Activated naive CD4-positive, alpha-beta T cell treated with anti-CD3 and anti-CD28 coated beads, Interleukin-2, amount 50 U/mL, for 72 hours (primary cell): ENCODE measurements at places on chromosomes 4 and X.
A peak's percentile ranks its signal among the peaks of the same experiment; 100 is the strongest.

- DNase-seq = peak; percentile 32
Observed at GRCh38 chr4:22389240-22389870, 126.5 kb downstream of the ADGRA3 start.

DNA sequence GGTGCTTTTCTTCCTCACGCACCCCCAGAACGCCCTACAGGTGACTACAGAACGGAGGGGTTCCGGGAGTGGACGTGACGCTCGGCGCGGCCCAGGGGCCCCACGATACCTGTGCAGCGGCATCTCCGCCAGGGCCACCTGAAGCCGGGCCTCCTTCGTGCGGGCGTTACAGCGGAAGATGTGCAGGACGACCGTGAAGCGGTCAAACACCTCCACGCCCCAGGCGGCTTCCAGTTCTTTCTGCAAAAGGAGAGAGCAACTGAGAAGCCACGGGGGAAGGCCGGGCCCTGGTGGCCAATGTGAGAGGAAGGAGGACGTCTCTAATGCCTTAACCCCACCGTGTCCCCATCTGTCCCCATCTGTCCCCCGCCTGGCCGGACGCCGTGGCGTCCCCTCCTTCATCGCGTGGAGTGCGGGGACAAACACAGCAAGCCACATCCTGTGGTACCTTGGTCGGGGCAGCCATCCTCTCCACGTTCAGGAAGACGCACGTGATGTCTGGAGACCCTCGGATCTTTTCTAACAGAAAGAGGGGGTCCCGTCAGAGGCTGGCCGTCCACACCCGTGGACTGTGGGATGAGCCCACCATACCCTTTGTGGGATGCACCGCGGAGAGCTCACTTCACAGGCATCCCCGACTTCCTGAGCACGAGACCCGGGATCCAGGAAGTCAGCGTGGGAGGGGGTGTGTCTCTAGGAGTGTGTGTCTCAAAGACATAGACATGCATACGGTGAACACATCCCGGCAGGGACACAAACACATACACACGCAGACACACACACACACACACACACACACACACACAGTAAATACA, 3.6 kb downstream of the GTPBP6 start:
- no peak for DNase-seq

DNA sequence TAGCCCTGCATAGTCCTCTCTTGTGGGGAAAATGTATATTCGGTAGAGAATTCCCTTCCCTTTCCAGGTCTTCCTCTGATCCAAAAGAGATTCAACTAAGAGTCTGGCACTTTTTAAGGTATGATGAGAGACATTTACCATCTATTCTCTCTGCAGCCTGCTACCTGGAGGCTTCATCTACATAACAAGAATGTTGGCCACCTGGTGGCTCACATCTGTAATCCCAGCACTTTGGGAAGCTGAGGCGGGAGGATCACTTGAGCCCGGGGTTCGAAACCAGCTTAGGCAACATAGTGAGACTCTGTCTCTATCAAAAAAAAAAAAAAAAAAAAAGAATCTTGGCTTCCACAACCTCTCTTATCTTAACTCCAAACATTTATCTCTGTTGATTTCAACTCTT, 40.4 kb upstream of the NOCT start:
- no peak for DNase-seq

- DNase-seq = no peak
Observed at GRCh38 chr4:89331197-89331596, 23.6 kb upstream of the GPRIN3 start.

- DNase-seq = no peak
Observed at GRCh38 chr4:87152310-87153041, 67.9 kb downstream of the KLHL8 start.

GRCh38 chr4:88575186-88575585, 17.1 kb upstream of the HERC3 start:
- DNase-seq = no peak

GRCh38 chrX:24025741-24026403, 1.1 kb downstream of the KLHL15 start:
- no peak for DNase-seq

GRCh38 chr4:124414276-124415040, 298.1 kb downstream of the ANKRD50 start:
- no peak for DNase-seq

DNA sequence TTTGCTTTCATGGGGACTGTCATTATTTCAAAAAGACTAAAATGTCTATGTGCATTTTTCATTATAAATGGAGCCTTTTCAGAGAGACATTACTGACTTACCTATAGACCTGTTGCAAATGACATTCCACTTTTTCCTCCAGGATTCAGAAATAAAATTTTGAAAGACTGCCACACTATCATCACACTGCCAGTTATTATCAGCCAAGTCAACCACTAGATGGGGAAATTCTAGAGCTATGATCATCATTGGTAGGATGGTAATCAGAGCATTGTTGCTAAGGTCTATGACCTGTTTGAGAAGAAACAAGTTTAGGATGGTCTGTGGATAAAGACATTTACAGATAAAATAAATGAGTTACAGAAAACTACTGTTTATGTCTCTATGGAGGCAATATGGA, 22.5 kb downstream of the LRRC66 start:
- no peak for DNase-seq

DNA sequence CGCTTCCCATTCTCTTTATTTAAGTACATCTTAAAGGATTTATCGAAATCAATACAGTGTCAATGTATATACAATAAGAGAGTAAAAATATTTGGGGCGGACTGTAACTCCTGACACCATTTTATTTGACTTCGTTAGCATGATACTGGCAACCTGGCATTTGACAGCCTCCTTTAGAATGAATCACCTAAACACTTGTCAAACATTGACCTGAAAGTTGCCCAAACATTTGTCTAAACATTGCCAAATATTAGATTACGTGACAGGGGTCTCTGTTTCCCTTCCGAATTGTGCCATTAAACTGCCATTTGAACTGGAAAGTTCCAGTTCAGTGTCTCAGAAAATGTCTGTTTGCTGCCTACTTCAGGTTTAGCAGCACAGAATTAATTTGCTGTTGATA, 20.8 kb upstream of the FAM9A start:
- no peak for DNase-seq

GRCh38 chr4:93759506-93759905, 69.0 kb upstream of the ATOH1 start:
- no peak for DNase-seq

- DNase-seq = peak; percentile 6
Observed at GRCh38 chrX:47854474-47854873, 17.8 kb downstream of the ZNF81 start.

DNA sequence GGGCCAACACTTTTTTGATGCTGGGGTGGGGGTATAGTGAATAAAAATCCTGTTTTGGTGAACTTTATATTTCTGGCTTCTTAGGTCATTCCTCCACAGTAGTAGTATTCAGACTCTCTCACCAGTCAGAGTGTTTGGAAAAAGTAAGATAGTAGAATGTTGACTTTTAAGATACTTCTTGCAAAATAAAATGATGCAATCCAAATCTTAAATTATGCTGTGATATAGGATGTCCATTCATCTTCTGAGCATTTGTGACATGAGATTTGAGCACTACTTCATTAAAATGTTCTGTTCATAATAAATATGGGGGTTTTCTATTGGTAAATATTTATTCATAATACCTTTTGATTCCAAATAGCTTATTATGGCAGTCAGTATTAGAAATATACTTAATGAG, 70.1 kb downstream of the BMP2K start:
- DNase-seq = no peak

DNA sequence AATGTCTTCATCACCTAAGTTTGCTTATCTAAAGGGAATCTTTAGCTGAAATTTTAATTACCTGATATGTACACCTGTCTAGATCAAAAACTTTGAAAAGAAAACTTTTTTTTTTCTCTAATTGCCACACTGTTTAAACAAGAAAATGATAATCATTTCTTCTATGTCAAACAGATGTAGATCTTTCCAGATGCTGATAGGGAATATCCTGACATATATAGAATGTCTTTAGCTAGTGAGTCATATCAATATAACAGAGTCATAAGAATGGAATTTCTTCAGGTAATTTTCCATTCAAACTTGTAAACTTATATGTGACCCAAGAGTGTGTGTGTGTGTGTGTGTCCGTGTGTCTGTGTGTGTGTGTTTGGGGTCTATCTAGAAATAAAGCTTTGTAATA, 271.9 kb downstream of the GPM6A start:
- no peak for DNase-seq

DNA sequence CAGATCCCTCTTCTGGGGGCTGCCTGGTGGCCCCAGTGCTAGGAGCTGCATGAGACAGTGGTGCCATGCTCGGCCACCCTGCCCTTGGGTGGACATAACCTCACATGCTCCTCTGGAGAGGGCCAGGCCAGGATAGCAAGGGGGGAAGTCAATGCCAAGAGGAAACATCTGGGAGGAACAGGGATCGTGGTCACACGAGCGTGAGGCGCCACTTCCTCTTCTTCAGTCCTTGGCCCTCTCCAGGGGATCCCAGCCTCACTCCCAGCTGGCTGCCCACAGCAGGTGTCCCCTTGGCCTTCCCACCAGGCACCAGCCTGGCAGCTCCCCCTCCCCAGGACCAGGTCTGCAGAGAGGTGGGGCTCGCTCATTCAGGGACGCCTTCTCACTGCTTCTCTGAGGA, 28.6 kb downstream of the TBC1D14 start:
- no peak for DNase-seq

- DNase-seq = no peak
Observed at GRCh38 chr4:186318481-186318880, 52.5 kb downstream of the F11 start.

- no peak for DNase-seq
Observed at GRCh38 chrX:119459181-119459580, 9.1 kb upstream of the SLC25A5 start.

GRCh38 chrX:110699109-110699508, 96.5 kb downstream of the CHRDL1 start:
- DNase-seq = no peak

GRCh38 chr4:8213121-8213520, 14.0 kb downstream of the SH3TC1 start:
- no peak for DNase-seq

DNA sequence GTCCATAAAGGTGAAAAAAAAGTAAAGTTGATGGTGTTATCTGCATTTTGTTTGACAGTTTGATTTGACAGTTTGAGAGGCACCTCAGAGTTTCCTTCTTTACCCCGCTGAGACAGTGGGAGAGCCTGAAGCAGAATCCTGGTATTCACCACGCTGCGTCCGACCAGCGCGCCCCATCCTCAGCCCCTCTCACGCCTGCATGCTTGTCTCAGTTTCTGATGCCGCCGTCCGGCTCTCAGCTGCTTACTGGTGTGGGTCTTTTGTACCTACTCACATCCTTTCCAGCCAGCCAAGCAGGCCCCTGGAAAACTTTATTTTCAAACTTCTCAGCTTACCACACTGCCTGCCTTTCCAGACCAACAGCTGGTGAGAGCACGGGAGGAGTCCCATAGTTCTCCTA, 175.2 kb downstream of the DCLK2 start:
- no peak for DNase-seq

GRCh38 chr4:121709766-121710405, 13.1 kb upstream of the ANXA5 start:
- DNase-seq = no peak

DNA sequence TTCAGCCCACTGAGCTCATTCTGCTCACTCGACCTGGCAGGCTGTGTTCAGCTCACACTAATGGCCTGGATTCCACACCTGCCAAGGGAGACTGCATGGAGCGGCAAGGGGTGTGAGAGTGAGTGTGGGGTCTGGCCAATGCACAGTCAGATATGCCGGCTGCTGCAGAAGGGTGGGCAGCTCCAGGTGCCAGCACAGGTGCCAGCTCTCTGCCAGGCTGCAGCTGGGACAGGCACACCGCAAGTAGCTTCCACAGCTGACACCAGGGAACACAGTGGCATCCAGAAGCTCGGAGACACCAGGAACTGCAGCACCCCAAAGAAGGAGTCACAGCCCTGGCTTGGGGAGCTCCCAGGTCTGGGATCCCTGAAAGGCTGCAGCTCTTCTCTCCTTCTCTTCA, 83.7 kb downstream of the PRDM5 start:
- DNase-seq = no peak

- no peak for DNase-seq
Observed at GRCh38 chr4:173500841-173501591, 29.0 kb downstream of the HAND2 start.

- no peak for DNase-seq
Observed at GRCh38 chr4:7472442-7473013, 37.8 kb upstream of the PSAPL1 start.

DNA sequence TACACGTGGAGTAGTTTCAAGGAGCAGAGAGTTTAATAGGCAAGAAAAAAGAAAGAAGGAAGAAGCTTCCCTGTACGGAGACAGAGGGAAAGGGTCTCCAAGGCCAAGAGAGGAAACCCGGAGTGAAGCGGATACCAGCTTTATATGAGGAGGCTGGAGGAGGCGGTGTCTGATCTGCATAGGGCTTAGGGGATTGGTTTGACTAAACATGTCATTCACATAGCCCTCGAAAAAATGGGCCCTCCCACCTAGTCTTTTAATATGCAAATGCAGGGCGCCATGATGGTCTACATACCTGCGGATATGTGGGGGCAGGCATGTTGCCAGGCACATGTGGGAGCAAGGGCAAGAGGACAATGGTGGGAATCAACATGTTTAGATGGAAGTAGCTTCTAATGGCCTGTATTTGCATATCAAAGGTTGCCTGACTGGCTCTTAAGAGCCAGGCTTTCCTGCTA, 103.1 kb upstream of the UGT8 start:
- no peak for DNase-seq
